ENCODE measurements at places on chromosomes 3 and 15. TPM values are rescaled to one million over a fixed set of nuclear protein-coding genes. Genes with fewer than 3 reads are reported as not detected.

The CNTN6 gene
- not detected for total RNA-seq

The CLDN18 gene
- total RNA-seq, result not detected

- no peak for DNase-seq
Measured at GRCh38 chr3:23820888-23821287, 15.1 kb downstream of the UBE2E1 start.

GRCh38 chr3:127820221-127820825 is 2.0 kb downstream of the MGLL start:
- peak; percentile 90 for DNase-seq

The PHLDB2 gene
- total RNA-seq, result 0.21 TPM

The VIPR1 gene
- 60.4 TPM for total RNA-seq

DNA sequence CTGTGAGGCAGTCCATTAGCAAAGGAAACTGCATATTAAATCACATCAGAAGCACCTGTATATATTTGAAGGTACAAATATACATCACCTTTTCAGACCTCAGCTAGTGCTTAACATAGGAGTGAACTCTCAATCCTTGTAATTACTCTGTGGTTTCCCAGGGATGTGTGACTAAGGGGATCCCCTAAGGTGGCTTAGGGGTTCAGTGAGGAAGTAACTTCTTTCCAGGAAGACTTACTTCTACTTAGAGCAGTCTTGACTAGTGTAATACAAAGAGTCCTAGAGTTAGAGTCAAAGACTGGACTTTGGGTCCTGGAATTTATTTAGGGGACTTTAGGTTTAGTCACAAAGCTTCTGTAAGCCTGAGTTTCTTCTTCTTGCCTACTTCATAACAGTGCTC is 8.7 kb upstream of the SUMF1 start:
- no peak for DNase-seq

Data from HT-29 (cell line).